Ovary (tissue), 10 donors: ENCODE measurements at places on chromosomes 6 and 20.

GRCh38 chr6:14585689-14586088, 468.1 kb downstream of the CD83 start:
- no peak for DNase-seq

GRCh38 chr6:83062225-83062624, 3.4 kb downstream of the UBE3D start:
- DNase-seq, result no peak

DNA sequence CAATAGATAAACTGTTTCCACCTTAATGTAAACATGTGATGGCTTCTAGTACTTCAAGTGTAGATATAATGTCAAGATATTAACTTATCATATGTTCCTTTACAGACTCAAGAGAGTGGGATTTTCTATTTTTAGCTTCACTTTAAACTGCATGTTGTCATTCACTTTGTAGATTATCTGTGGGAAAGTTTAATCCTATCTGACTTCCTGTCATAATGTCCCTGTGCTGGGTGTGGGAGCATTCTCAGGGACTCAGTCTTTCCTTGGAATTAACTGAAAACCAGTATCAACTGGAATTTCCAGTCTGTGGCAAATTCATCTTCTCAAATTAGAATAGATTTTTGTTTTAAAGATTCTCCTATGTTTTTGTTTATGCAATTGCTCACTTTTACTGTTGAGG, 226.1 kb upstream of the FERMT1 start:
- no peak for DNase-seq

GRCh38 chr6:117233145-117233544, 32.2 kb upstream of the VGLL2 start:
- no peak for DNase-seq
